Prostate gland (tissue), 2 donors: ENCODE measurements at places on chromosomes 16 and 17.
A peak's percentile ranks its signal among the peaks of the same experiment; 100 is the strongest.

DNA sequence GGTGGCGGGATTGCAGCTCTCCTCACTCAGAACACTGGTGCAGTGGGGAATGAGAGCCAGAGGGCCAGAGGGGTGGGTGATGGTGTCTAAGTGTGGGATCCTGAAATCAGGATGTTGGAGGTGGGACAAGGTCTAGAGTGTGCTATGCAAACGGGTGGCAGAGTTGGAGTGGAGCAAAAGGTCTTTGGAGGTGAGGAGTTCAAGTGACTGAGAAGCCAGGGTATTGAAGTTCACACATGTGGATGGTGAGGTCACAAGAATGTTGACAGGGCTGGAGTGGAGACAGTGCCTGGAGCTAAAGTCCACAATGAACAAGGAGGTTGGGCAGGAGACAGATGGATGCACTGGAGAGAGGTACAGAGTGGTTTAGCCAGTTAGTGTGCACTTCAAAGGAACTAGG is 38.3 kb upstream of the MAP3K14 start:
- H3K27me3 ChIP-seq, result no peaks in the 10 kb centered on the region
- H3K4me1 ChIP-seq, result no peaks in the 10 kb centered on the region

DNA sequence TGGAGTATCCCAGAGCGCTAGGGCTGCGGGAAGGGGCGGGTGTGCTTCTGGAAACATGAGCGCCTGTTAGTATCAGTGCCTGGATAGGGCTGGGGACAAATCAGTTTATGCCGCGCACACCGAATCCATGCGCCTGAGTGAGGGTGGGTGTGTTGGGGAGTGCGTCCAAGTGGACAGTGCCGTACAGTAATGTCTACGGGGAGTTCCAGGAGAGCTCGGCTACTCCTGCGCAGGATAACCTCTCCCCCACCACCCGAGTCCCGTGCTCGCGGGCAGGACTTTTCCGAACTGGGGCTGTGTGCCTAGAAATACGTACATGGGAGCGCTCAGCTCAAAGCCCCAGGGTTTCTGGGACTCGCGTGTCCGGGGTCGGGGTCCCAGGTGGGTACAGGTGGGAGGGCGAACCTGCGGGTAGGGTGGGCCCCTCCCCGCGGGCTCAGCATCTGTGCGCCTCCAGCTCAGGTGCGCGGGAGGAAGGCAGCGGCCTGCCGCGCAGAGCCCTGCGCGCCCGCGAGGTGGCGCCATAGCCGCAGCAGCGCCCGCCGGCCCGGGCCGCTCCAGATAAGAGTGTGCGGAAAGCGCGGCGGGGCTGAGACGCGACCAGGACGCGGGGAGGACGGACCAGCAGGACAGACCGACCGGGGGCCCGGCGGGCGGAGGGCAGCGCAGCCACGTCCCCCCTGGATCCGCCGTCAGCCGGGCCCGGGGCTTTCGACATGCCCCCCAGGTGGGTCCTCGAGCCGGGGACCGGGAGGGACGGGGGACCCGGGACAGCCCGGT is at the start of gene HIC1:
HIC1 (plus strand) TSS at position 592 of the 780 bp plus-strand sequence. CDS start 1,588 bp downstream, outside the sequence.
- peak within 1 kb of the TSS; percentile 43 for H3K4me3 ChIP-seq
- DNase-seq, result peak; percentile 65
- no peaks in the 10 kb centered on the region for H3K36me3 ChIP-seq
- peaks cover 4% of the 10 kb centered on the region for H3K4me1 ChIP-seq
- H3K27me3 ChIP-seq, result no peaks in the 10 kb centered on the region
- peak within 1 kb of the TSS; percentile 77 for H3K27ac ChIP-seq

DNA sequence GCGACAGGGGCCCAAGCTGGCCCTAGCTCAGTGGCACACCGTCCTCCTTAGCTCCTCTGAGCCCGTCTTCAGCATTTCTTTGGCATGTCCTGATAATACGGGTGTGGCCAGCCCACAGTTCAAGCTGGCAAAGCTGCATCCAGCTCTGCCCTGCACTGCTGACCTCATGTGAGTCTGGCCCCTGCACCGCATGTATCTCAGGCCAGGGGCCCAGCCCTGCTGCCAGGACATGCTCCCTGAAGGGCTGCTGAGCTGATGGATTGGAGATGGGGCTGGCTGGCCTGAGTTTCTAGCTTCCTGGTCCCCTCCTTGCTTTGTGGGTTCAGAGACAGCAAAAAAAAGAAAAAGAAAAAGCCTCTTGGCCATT is 2.4 kb downstream of the DOC2B start:
- no peaks in the 10 kb centered on the region for H3K36me3 ChIP-seq
- H3K4me3 ChIP-seq, result no peak overlapping the region
- DNase-seq, result no peak
- H3K27ac ChIP-seq, result no peak overlapping the region
- H3K27me3 ChIP-seq, result no peaks in the 10 kb centered on the region
- H3K4me1 ChIP-seq, result peaks cover 4% of the 10 kb centered on the region

GRCh38 chr16:1385232-1385631 is 29.3 kb downstream of the UNKL start:
- H3K27me3 ChIP-seq, result no peaks in the 10 kb centered on the region
- no peak overlapping the region for H3K4me3 ChIP-seq
- DNase-seq, result no peak
- H3K36me3 ChIP-seq, result peaks cover 3% of the 10 kb centered on the region
- H3K4me1 ChIP-seq, result no peaks in the 10 kb centered on the region
- H3K27ac ChIP-seq, result no peak overlapping the region

- no peaks in the 10 kb centered on the region for H3K27me3 ChIP-seq
- no peak overlapping the region for H3K4me3 ChIP-seq
- H3K36me3 ChIP-seq, result no peaks in the 10 kb centered on the region
- no peak overlapping the region for H3K27ac ChIP-seq
Observed at GRCh38 chr17:74670329-74670728, 42.4 kb downstream of the CD300LF start.

DNA sequence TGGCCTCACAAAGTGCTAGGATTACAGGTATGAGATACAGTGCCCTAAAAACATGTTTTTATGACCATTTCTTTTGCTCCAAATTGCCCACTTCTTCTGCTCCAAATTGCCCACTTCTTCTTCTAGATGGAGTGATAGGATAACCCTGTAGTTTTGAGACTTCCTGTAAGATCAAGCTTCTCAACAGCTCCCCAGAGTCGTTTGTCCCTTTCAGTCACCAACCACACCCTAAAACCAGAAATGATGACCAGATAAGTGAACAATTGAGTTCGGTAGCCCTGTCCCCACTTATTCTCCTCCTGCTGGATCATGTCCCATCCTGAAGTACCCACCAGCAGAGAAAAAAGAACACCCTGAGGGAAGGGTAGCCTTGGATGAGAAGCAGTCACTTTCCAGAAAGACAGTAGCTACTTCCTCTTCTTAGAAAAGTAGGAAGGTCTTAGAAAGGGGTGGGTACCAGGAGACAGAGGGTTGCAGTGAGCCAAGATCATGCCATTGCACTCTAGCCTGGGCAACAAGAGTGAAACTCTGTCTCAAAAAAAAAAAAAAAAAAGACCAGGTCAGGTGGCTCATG is 2.5 kb downstream of the ODAD4 start:
- H3K4me3 ChIP-seq, result no peak overlapping the region
- H3K27me3 ChIP-seq, result no peaks in the 10 kb centered on the region
- no peaks in the 10 kb centered on the region for H3K4me1 ChIP-seq
- no peak overlapping the region for H3K27ac ChIP-seq
- no peaks in the 10 kb centered on the region for H3K36me3 ChIP-seq
- no peak for DNase-seq

DNA sequence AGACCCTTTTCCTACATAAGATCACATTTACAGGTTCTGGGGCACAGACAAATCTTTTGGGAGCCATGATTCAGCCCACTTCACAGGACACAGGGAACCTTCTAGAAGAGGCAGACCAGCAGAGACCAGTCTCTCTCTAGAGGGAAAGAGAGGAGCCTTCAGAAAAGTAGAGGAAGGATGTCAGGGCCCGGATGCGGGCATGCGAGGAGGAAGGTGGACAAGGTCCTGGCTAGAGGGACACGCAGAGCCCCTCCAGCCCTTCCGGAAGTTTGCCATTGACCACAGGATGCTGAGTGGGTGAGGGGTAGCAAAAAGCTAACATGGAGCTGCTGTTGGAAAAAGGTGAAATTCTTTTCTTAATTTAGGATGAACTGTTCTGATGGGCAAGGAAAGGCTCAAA is 55.8 kb upstream of the MEAK7 start:
- DNase-seq, result no peak
- H3K36me3 ChIP-seq, result no peaks in the 10 kb centered on the region
- H3K27me3 ChIP-seq, result no peaks in the 10 kb centered on the region
- no peak overlapping the region for H3K27ac ChIP-seq
- H3K4me1 ChIP-seq, result no peaks in the 10 kb centered on the region

GRCh38 chr17:59049798-59050197 is 56.9 kb downstream of the TRIM37 start:
- no peak overlapping the region for H3K4me3 ChIP-seq
- H3K27me3 ChIP-seq, result no peaks in the 10 kb centered on the region
- no peak overlapping the region for H3K27ac ChIP-seq
- no peak for DNase-seq
- H3K36me3 ChIP-seq, result no peaks in the 10 kb centered on the region

DNA sequence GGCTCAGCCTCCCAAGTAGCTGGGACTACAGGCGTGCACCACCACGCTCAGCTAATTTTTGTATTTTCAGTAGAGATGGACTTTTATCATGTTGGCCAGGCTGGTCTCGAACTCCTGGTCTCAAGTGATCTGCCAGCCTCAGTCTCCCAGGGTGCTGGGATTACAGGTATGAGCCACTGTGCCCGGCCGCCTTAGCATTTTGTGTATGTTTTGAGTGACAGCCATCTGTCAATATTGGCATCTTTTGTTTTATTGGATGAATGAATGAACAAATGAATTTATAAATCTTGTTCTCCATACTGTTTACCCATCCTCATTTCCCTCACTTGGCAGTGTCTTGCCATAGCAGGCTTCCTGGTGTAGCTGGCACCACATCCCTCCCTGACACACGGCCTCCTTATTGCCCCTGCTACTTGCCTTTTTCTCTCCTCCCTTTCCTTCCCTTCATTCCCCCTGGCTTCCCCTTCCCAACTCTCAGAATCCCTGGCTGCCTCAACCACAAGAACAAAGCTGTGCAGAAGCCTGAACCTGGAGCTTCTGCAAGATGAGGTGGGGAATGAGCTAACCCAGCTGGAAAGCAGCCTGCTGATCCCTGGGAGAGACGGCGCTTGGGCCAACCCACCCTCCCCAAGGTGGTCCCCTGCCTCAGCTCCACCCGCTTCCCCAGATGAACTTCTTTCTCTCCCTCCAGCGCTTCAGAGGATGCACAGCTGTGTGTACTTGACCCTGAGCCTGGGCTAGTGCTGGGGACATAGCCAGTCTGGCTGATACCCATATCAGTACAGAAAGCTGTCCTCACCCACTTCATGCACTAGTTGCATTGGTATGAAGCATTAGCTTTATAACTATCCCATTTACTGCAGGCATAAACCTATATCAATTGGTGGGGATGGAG is 34.3 kb downstream of the WNT9B start:
- DNase-seq, result no peak
- H3K4me1 ChIP-seq, result no peaks in the 10 kb centered on the region
- no peaks in the 10 kb centered on the region for H3K27me3 ChIP-seq
- H3K27ac ChIP-seq, result no peak overlapping the region

DNA sequence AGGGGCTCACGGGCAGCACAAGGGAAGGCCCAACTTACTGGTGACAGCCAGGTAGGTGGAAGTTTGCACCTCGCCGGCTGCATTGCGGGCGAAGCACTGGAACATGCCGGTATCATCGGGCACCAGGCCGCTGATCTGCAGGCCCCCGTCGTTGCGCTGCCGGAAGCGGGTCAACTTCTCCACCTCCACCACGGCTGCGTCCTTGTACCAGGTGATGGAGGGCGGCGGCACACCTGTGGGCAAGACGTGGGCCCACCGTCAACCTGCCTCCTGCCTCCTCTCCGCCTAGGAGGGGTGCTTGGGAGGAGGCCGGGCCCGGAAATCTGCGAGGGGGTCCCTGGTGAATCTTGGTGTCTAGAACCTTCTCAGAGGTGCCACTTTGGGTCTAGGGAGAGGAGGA is 123.6 kb upstream of the CDC42EP4 start:
- no peaks in the 10 kb centered on the region for H3K27me3 ChIP-seq
- H3K4me1 ChIP-seq, result peaks cover under 1% of the 10 kb centered on the region
- H3K27ac ChIP-seq, result no peak overlapping the region
- DNase-seq, result no peak
- H3K36me3 ChIP-seq, result no peaks in the 10 kb centered on the region
- H3K4me3 ChIP-seq, result no peak overlapping the region

- H3K27me3 ChIP-seq, result no peaks in the 10 kb centered on the region
- no peaks in the 10 kb centered on the region for H3K4me1 ChIP-seq
- H3K4me3 ChIP-seq, result peak overlapping the region; percentile 40
- no peaks in the 10 kb centered on the region for H3K36me3 ChIP-seq
- no peak for DNase-seq
Observed at GRCh38 chr17:6070913-6071511, 833 bp downstream of the WSCD1 start.

DNA sequence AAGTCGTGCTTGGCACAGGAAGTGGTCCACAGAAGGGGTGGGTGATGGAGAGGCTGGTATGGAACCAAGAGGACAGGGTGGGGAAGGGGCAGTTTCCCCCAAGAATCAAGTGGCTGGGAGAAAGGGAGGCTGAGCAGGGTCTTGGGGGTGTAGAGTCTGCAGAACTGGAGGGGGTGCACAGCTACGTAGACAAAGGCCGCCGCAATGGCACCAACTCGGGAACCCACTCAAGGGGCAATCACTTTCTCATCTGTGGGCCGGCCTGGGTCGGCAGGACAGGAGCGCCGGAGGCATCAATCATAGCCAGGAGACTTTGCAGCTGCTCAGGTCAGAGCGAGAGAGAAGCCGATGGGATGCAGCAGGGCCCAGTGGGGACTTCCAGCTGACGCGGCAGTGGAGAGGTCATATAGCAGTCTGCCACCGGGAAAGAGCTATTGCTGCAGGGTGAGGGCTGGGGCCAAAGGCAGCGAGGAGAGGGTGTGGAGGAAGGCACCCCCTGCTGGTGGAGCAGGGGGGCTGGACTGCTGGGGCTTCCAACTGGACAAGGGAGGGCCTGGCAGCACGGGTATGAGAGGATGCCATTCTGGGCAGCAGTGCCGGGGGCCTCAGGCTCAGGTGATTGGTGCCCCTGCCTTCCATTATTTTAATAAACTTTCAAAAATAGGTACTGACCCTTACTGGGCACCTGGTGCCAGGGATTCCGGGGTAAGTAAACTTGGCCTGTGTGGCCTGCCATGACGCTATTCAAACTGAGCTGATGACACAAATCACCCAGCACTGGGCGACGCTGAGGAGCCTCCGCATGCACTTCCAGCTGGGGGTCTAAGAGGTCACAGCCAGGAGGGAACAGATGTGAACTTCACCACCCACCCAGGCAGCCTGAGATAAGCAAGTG is 52.5 kb upstream of the MTSS2 start:
- no peaks in the 10 kb centered on the region for H3K36me3 ChIP-seq
- H3K4me3 ChIP-seq, result no peak overlapping the region
- H3K4me1 ChIP-seq, result peaks cover 16% of the 10 kb centered on the region
- H3K27me3 ChIP-seq, result no peaks in the 10 kb centered on the region

DNA sequence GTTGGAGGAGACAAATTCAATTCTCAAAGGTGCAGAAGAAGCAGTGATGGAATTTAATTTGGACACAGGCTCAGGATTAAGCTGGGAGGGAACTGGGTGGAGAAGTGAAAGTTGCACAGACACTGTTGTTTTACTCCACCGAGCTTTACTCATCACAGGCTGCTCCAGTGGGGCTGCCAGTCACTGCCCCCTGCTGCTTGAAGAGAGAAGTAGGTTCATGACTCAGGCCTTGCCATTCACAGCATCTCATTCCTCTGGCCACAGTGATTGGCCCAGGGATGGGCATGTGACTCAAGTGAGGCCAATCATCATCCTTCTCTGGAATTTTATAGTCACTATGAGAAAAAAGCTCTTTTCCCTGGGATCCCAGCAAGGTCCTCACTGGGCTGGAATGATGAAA is 11.8 kb downstream of the GNAO1 start:
- H3K36me3 ChIP-seq, result no peaks in the 10 kb centered on the region
- no peak overlapping the region for H3K27ac ChIP-seq
- H3K4me3 ChIP-seq, result no peak overlapping the region

- H3K27me3 ChIP-seq, result no peaks in the 10 kb centered on the region
- no peak for DNase-seq
- no peak overlapping the region for H3K27ac ChIP-seq
- H3K36me3 ChIP-seq, result no peaks in the 10 kb centered on the region
- H3K4me3 ChIP-seq, result no peak overlapping the region
- H3K4me1 ChIP-seq, result no peaks in the 10 kb centered on the region
Observed at GRCh38 chr16:1444730-1445517, 568 bp upstream of the CCDC154 start.
